ENCODE measurements at places on chromosomes 6 and 20.
A peak's percentile ranks its signal among the peaks of the same experiment; 100 is the strongest.

- DNase-seq, result no peak
These were observed 69.1 kb downstream of the SLC35F1 start for GRCh38 chr6:117976030-117976651.

DNA sequence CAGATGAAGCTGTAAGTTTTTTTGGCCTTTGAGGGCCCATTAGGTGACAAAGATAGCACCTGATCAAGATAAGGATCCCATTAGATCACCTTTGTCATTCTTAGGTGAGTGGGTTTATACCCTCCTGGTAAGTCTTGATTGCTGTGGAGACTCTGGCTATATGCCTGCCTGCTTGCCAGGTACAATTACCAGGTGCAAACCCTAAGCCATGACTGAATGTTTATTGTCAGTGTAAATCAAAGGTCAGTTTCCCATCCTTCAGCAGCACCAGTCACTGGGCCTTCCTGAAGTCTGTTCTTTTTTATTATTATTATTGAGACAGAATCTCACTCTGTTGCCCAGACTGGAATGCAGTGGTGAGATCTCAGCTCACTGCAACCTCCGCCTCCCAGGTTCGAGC lies 106.4 kb upstream of the FOXO3 start:
- no peak for DNase-seq

DNA sequence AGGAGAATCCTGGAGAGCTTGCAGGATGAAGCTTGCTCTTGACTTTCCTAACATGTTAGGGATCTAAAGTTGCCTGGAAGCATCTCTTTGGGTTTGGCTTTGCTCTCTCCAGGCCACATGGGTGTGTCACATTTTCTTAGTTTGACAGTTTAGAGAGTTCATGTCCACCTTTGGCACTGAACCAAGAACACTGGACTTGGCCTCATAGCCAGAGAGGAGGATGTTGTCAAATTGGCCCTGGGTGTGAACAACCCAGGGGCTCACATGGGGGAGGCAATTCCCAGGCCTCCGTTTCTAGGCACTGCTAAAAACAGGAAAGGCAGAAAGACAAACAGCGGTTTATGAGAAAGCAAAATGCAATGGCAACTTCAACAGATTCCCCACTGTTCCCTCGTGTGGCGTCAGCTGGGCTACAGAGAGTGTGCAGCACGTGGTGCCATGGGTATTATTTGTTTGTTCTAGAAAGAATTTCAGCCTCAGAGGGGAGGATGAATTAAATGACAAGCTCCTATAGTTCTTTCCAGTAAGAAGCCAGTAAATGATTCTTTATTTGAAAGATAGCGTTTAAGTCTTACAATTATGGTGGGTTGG lies 93.9 kb downstream of the CLIC5 start:
- DNase-seq, result no peak

- DNase-seq, result no peak
These were observed 86.3 kb downstream of the SOX4 start for GRCh38 chr6:21679761-21680265.

- DNase-seq, result no peak
These were observed 364.5 kb upstream of the JARID2 start for GRCh38 chr6:14881398-14881797.

- no peak for DNase-seq
These were observed 248.0 kb downstream of the CDH26 start for GRCh38 chr20:60206259-60206658.

DNA sequence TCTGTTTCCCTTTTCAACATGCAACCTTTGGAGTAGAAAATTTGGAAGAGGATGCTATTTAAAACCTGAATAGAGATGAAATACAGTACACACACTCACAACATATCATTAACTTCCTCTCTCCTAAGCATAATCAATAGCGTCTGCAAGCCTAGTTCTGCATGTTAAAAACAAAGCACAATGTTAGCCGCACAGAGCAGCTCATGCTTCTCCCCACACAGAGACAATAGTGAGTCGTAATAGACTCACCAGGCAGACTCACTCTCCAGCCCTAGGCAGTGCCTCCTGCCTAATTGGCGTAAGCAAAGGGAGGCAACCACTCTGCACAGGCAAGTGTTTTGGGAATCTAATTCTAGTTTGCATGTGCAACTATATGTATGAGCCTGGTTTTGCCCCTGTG lies 45.8 kb upstream of the ARID1B start:
- no peak for DNase-seq

DNA sequence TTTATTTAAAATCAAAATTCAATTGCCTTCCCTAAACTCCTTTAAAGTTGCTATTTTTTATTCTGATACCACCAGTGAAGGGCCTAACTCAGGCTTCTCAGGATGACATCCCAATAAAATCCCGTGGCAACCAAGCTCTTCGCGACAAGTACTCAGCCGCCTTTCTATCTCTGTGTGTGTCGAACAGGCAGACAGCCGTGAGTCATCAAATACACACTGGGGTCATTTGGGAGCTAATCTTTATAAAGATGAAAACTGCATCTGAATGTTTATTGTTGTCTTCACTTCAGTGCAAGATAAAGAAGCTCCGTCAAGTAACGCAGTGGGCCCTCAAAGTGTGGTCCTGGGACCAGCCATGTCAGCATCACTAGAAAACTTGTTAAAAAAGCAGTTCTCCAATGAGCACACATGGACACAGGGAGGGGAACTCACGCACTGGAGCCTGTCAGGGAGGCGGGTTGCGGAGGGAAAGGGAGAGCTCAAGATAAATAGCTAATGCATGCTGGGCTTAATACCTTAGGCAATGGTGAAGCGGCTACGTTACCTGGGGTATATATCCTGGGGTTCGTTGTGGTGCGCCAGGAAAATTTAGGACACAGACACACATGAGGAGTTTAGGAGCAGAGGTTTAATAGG lies 119.3 kb downstream of the RNF144B start:
- no peak for DNase-seq

DNA sequence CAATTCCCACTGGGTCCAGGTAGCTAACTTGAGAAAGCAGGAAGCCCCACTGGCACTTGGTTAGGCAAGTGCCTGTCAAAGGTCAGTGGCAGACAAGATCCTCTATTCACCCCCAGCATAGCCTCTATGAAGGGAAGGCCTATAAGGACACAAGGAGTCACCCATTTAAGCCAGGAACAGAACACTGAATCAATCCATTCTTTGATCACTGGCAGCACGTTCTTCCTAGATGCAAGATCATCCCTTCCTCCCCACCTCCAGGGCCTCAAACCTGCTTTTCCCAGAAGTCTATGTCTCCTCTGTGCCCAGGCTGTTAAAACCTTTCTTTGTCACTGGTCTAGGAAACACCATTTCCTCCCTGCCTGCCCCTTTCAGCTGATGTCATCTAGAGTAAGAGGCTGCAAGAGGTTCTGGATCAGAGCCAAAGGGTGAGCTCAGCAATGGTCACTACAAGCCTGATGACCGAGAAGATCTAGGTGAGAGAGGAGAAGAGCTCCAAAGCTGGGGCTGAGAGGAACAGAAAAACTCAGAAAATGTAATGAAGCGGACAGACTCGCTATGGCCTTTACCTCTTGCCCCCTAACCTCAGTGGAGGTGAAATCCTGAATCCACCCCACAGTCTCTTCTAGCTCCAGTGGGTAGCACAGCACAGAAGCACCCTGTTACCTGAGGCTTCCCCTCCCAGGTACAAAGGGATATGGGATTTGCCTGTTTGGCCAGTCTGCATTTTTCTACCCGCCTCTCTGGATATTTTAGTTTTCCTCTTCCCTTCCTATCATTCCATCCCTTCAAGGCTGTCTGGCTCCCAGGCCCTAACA lies 1.8 kb downstream of the GTPBP2 start:
- no peak for DNase-seq

- DNase-seq, result no peak
These were observed 104.9 kb downstream of the TULP4 start for GRCh38 chr6:158416883-158417759.

DNA sequence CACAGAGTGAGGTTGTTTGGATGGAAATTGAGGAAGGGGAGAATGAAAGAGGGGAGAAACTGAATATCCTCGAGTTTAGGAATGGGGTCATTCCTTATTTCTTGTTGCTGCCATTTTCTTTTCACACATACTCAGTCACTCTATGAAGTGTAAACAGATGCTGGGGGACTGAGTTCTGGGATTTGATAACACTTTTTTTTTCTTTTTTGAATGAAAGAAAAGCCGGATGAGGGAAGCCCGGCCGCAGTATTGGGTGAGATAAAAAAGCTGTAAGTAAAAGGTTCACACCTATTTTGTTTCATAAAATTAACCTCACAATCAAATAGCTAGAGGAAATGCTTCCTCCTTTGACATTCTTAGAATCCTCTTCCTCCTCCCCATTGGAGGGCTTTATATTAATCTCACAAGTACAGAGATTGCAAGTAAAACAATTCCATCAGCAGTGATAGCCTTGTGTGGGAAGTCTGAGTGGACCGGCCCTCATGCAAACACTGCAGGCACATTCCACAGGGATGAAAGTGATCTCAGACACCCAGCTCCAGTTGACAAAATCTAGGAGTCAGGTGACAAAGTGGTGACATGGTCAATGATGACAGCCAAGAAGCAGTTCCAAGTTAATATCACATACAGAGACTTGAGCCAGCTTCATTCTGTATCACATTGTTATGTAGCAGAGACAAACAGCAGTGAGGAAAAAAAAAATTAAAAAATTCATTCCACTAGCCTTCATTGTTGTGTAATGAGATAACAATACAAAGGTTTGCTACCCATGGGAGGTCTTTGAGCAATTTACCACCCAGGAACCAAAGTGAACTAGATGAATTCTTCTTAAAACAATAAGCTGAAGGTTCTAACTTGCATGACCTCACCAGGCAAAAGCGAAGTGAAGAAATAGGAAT lies 391.1 kb upstream of the HSF2 start:
- DNase-seq, result no peak

GRCh38 chr6:35139924-35140638 lies 1.1 kb downstream of the TCP11 start:
- DNase-seq, result peak; percentile 31

GRCh38 chr6:160253714-160254113 lies 4.9 kb downstream of the SLC22A2 start:
- no peak for DNase-seq

- DNase-seq, result no peak
These were observed 13.8 kb upstream of the BMP7 start for GRCh38 chr20:57280221-57280620.

DNA sequence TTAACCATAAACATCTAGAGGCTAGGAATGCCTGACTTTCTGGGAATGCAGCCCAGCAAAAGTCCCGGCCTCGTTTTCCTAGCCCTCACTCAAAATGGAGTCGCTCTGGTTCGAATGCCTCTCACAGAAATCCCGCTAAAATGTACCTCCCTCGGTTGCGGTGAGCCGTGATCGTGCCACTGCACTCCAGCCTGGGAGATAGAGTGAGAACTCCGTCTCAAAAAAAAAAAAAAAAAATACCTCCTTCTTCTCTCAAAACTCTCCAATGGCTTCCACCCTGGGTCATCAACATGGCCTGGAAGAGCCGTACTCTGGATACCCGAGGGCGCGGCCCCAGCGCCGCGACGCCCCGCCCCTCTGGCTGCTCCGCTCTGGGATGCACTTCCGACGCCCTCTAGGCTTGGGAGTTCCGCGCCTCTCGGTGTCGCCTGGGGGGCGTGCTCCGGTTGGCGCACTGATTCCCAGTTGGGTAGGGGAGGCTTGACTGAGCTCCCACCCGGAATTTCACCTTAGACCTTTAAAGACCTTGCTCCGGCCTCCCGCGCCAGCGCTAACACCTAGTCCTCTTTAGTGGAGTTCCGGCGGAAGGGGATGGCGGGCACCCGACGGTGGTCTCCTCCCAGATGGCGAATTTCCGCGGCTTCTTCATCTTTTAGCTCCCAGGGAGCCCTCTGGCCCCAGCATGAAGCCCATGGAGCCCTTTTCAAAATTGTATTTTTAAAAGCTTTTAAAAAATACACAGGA lies 12.3 kb downstream of the HMGN4 start:
- peak; percentile 27 for DNase-seq

- DNase-seq, result no peak
These were observed 82.2 kb downstream of the CDYL start for GRCh38 chr6:4858194-4859015.

DNA sequence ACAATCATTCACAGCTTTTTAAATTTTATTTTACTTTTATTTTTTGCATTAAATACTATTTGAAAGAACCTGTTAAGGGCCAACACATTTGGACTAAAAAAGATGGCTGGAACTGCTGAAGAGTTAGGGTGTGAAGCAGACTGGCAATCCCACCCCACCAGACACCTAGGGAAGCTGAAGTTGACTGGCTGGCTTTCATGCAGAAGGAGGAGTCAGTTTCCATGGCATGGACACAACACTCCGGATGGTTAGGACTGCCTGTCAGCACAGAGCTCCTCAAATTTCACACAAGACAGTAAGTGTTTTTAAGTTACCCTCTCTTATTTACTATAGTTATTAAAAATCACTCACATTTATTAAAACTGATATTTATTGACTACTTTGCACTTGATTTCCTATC lies at the start of gene ANKRD66:
Gene ANKRD66 (plus strand): TSS at position 238 of the 400 bp plus-strand sequence. CDS start 5,016 bp downstream, outside the sequence.
- no peak for DNase-seq

- DNase-seq, result no peak
These were observed 234.1 kb downstream of the CDH26 start for GRCh38 chr20:60192326-60192725.

- no peak for DNase-seq
These were observed 302.1 kb upstream of the SYNCRIP start for GRCh38 chr6:85944776-85945175.

DNA sequence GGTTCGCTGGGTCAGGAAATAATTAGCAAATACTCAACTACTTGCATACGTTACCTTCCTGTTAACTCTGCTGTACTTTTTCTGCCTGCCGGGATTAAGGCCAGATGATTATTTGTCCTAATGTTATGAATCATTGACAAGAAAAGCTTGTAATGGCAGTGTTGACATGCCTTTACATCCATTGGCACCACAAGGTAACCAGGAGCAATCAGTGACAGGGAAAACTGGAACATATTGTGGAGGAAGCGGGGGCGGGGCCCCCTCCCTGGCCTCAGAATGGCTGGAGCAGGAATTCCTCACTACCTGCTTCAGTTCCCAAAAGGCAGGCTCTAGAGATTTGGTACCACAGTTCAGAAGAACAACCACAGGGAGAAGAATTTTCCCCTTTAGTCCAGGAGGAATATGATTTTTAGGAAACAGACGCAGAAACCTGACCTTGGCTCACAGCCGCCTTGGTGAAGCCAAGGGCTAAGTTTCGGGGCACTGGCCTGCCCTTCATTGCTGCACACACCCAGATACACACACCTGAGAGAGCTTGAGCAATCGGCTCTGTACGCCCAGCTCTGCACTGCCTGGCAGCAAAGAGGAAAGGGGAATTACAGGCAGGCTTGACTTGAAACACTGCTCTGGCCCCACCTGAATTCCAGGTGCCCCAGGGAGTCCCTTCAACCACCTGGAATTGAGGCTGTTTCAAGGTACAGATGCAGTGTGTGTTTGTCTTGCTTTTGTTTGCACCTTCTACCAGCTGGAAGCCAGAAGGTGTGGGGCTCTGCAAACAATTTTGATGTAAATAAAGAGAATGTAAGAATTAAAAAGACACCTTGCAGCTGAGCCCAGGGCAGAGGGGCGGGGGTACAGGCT lies 89.8 kb downstream of the MYB start:
- no peak for DNase-seq

- peak; percentile 22 for DNase-seq
These were observed 41.9 kb upstream of the CTNNBL1 start for GRCh38 chr20:37651932-37652331.

DNA sequence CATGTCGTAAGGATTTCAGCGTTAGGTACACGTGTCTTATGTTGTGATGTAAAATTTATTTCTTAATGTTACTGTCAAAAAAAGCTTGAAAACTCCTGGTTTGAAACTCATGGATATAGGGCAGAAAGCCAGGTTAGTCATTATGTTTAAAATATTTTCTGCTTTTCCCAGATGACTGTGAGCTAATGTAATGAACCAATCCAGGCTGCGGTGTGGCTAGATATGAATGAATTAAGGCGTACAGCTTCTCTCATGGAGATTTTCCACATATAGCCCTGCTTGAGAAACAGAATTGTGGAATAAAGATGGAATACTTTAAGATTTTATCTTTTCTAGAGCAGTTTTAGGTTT lies 80.3 kb upstream of the STMND1 start:
- DNase-seq, result no peak

Data from stimulated activated CD4-positive, alpha-beta T cell treated with anti-CD3 and anti-CD28 coated beads, Interleukin-4, amount 100 ng/mL, for 4 hours (primary cell).